ENCODE measurements at places on chromosomes 16 and 17.

DNA sequence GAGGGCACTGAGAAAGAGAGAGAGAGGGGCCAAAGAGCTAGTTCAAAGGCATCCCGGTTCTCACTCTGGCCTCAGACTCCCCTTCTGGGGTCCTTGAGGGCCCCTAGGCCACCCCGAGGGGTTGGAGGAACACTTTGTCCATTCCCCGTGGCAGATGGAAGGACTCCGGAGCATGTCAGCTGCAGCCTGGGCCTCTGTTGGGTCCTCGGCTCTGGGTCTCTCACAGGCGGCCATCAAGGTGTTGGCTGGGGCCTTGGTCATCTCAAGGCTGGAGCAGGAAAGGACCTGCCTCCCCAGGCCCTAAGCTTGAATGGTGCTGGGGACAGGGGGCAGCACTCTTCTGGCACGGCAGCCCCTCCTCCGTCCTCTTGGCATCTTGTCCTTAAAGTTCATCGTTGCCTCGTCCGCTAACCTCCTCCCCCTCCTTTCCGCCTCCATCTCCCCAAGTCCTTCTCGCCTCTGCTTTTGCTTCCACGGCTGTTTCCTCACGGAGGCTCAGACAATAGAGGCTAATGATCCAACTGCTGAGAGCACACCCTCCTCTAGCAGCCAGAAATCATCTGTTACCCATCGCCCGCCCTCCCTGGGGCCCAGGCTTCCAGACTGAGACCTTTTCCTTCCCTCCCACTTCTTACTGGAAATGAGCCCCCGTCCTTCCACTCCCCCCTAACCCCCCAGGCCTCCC, 23.3 kb downstream of the CCR7 start:
- no peak for DNase-seq

DNA sequence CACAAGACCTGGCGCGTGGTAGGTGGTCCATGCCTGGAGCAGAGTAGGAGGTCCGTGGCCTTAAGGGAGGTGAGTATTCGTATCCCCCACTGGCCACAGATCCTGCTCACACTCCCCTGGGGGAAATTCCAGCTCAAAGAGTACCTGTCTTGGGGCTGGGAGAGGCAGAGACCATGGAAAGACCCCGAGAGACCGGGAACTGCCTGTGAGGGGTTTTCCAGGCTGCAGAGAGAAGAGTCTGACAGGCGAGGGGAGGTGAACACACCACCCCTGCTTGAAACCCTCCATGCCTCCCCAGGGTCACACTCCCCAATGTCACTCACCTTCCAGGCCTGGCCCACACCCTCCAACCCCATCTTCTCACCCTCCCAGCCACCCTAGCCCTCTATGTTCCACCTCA, 12.6 kb upstream of the SNN start:
- DNase-seq: peak; percentile 36

DNA sequence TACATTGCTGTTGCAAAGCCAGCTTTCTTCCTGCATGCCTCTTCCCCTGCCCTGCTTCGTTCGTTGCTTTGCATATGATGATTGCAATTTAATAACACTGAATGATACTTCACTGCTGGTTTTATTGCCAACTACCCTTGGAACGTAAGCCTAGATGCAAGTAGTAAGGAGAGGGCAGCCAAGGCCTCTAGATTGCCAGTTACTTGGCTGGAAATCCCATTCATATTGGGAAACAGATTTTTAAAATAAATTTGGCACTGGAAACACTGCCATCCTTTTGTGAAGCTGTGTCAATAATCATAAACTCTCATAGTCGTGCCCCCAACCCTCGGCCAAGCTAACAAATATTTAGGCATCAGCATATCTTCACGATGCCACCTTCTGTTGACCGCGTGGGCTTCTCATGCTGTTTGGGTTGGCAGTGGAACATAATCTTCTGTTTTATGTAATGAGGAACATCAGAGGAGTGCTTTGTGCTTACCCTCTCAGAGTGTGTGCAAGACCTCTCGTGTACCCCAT, 86.5 kb downstream of the MAP2K6 start:
- no peak for DNase-seq

- no peak for DNase-seq
Observed at GRCh38 chr17:78294356-78294755, 62.9 kb downstream of the TMEM235 start.

- DNase-seq: no peak
Observed at GRCh38 chr16:22123146-22123545, 30.8 kb downstream of the VWA3A start.

DNA sequence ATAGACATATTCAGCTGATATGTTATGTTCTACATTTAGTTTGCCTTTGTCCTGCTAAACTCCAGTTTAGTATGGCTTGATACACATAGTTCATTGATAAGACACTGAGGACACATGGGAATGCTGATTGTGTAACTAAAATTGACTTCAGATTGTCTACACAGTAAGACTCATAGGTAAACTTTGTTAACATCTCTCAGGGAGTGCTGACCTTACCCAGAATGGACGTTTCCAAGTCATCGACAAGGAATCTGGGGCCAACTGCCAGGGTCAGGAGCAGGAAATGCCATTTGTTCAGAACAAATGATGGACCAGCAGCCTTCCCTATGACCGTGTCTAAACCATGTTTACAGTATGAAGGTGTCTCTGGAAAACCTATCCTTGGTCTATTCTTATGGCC, 58.7 kb downstream of the DYNLRB2 start:
- no peak for DNase-seq

GRCh38 chr16:49961089-49961488, 63.9 kb upstream of the CNEP1R1 start:
- no peak for DNase-seq

DNA sequence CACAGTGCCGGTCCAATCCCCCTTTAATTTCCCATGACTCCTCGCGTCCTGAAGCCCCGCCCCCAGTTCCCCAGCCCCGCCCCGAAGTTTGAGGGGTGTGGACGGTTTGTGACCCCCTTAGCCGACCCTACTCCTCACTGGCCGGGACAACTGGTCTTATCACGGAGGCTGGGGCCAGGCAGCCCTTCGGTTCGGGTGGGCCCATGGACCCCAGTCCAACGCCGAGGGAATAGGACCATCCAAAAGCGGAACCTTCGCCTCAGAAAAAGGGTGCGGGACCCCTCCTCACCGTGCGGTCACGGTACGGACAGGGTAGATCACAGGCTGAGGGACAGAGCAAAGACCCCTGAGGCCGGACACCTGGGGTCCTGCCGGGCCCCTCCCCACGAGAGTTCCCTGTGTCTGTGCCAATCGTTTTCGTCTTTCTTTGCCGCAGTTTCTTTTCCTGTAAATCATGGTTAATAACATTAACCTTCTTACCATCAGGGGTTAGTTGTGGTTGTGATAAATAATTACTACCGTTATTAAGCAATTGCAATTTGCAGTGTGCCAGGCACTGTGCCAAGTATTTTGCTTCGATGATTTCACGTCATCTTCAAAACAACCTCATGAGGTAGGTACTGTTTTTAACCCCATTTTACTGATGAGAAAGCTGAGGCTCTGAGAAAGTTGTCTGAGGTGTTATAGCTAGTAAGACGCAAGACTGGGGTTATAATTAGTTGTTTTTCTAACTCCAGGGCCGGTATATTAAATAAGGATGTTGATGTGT, 543 bp downstream of the TMUB2 start:
- no peak for DNase-seq

GRCh38 chr16:967546-968295, 3.1 kb downstream of the LMF1 start:
- no peak for DNase-seq

DNA sequence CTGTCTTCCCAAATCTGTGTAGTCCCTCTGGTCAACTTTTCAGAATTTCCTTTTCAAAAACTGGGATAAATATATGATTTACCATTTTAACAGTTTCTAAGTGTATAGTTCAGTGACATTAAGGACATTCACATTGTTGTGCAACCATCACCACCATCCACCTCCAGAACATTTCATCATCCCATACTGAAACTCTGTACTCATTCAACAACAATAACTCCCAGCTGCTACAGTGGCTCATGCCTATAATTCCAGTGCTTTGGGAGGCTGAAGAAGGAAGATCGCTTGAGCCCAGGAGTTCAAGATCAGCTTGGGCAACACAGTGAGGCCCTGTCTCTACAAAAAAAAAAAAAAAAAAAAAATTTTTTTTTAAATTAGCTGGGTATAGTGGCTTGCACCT, 131.0 kb downstream of the AATF start:
- DNase-seq: no peak

DNA sequence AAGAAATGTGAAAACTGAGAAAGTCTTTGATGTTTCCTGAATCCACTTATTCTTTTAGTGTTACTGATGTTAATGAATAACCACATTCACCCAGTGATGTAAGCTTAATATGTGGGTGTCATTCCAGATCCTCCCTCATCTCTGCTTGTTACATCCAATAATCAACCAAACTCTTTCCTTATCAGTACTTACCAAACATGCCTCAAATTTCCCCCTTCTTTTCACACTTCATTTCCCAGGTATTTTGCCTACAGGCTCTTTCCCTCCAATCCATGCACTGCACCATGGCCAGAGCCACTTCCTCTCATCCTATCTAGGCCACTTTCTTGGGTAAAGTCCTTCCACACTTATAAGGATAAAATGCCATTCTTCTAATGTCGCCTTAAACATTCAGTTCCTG, 451.5 kb downstream of the NPIPA7 start:
- DNase-seq: no peak

DNA sequence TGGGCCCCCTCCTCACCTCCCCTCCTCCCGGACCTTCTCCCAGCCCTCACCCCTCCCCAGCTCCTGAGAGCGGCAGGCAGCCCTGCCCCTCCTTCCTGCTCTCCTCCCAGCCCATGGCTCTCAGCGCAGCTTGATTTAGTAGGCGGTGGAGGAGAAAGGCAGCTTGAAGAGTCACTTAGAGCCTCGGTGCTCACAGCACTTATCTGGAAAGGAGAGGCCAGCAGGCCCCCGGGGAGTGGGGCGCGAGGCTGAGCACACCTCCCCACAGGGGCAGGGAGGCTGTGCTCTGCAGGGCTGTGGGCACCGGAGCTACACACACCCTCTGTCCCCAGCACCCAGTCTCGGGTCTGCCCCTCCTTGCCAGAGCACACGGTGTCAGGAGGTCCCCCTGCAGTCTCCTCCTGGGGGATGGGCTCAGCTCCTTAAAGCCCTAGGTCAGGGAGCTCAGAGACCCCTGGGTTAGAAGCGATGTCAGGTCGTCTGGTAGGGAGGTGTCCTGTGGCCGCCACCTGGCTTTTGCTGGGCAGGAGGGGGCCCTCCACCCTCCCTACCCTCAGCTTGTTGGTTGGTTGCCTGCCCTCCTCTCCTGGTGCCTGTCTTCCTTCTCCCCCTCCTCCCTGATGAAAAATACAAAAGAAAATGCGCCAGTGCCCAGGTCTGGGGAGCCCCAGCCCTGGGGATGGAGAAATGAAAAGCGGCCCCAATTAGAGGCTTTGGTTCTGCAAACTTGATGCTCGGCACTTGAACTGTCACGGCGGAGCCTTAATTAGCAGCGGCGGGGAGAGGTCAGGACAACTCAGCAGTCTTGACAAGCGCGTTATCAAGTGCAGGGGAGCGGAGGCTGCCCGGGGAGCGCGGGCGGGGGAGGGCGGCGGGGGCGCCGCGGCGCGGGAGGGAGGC, 151.1 kb upstream of the GSE1 start:
- DNase-seq: peak; percentile 86

GRCh38 chr16:27640277-27640600, 90.3 kb downstream of the KATNIP start:
- no peak for DNase-seq

DNA sequence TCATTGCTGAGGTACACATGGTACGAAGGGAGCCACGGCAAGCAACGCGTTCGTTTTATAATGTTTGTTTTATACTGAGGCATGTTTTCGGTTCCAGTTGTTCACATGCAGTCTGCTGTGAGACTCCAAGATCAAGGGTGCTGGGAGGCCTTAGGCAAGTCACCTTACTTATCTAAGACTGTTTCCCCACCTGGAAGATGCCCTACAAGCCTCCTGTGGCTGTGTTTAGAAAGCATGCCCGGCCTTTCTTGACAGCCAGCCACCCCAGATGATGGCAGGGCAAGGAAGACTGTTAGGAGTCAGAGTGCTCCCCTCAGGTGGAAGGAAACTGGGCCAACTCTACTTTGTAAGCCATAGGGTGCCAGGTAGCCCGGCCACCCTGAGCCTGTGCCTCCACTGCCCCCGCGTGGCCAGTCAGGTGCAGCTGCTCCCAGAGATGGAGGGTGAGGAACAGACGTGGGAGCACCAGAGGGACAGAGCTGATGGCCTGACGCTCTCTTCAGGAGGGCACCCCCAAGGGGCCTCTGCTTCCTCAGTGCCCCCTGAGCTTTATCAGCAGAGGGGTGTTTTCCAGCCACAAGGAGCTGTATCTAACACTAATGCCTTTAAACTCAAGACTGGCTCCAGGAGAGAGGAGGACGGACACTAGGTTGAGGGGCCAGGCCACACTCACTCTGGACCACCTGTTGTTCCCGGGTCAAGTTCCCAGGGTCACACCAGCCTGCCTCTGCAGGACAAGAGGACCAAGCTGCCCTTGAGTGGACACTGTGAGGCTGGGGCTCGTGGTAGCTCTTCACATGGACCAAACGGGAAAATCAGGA, 5.4 kb downstream of the NAT9 start:
- peak; percentile 83 for DNase-seq

DNA sequence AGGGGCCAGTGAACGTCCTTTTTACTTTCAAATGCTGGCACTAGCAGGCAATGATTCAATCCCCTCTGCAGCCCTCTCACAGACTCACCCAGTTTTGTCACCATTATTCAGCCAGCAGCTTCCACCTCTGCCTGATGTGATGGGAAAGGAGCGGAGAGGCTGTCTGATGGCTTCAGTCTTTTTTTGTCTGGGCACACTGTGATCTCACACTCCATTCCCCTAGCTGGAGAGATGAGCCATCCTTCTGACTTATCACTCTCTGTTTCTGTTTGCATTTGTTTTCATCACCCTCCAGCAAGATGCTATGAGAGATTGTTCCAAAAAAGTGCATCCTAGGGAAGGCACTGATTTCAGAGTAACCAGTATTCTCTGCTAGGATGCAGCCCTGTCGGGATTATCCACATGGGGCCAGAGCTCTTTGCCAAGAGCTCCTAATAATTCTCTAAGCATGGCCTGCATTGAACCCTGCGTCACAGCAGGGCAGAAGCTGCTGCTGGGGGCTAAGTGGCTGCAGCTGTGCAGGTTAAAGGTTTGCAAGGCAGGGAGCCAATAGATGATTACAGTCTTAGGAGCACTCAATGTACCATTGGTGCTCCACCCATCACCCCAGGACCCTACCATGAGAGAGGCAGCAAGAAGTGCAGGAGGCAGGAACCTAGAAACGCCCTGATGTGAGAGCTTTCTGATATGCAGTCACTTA, 236.1 kb upstream of the C16orf82 start:
- no peak for DNase-seq

- DNase-seq: no peak
Observed at GRCh38 chr17:44059101-44059892, 7.2 kb downstream of the LSM12 start.

- DNase-seq: no peak
Observed at GRCh38 chr17:62126292-62126691, 61.2 kb upstream of the MED13 start.

DNA sequence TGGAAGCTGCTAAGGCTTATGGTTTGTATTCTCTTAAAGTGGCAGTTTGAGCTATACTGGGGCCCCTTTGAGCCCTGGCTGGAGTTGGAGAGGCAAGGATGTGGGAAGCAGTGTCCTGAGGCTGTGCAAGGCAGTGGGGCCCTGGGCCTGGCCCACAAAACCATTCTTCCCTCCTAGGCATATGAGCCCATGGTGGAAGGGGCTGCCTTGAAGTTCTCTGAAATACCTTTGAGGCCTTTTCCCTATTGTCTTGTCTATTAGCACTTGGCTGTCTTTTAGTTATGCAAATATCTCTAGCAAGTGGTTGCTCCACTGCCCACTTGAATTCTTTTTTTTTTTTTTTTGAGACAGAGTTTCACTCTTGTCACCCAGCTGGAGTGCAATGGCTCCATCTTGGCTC, 119.2 kb downstream of the PCTP start:
- DNase-seq: no peak

- DNase-seq: no peak
Observed at GRCh38 chr17:82808921-82809905, 30.6 kb downstream of the ZNF750 start.

Measured in ecto neural progenitor cell (in vitro differentiated cells).